ENCODE measurements at places on chromosomes 7 and 10. TPM values are rescaled to one million over a fixed set of nuclear protein-coding genes. Genes with fewer than 3 reads are reported as not detected.

The PAOX gene
- 5.9 TPM for total RNA-seq

The GAD2 gene
- not detected for total RNA-seq

The SAP25 gene
- total RNA-seq, result not detected

The MMP21 gene
- 0.33 TPM for total RNA-seq

The BEND7 gene
- 10.1 TPM for total RNA-seq

The GJD4 gene
- total RNA-seq, result not detected

The TWIST1 gene
- total RNA-seq, result under 0.01 TPM

The SUV39H2 gene
- total RNA-seq, result 21.3 TPM

The CHAT gene
- total RNA-seq, result not detected

The TCTN3 gene
- total RNA-seq, result 32.6 TPM

The CDHR3 gene
- total RNA-seq, result 2.1 TPM

The CCL26 gene
- not detected for total RNA-seq

The VWDE gene
- total RNA-seq, result not detected

The COX19 gene
- total RNA-seq, result 9.5 TPM

The FAM25A gene
- not detected for total RNA-seq

The SBDS gene
- total RNA-seq, result 77.1 TPM

The ARHGEF35 gene
- total RNA-seq, result 0.19 TPM

The CCSER2 gene
- total RNA-seq, result 33.3 TPM

The CTAGE6 gene
- 0.65 TPM for total RNA-seq

The C10orf53 gene
- not detected for total RNA-seq

The SP4 gene
- total RNA-seq, result 6.7 TPM

The CCDC172 gene
- total RNA-seq, result not detected

The TMEM270 gene
- not detected for total RNA-seq

The NEURL1 gene
- total RNA-seq, result 0.33 TPM

The EPHB6 gene
- total RNA-seq, result 2.0 TPM

The SFTPD gene
- 0.29 TPM for total RNA-seq

The OR2A1 gene
- total RNA-seq, result not detected

The EIF5AL1 gene
- total RNA-seq, result 1.3 TPM

Measured in vein endothelial cell (primary cell).